ENCODE measurements at places on chromosomes 12 and 14.

GRCh38 chr14:94562941-94563883, 2.0 kb downstream of the SERPINA4 start:
- DNase-seq: no peak

DNA sequence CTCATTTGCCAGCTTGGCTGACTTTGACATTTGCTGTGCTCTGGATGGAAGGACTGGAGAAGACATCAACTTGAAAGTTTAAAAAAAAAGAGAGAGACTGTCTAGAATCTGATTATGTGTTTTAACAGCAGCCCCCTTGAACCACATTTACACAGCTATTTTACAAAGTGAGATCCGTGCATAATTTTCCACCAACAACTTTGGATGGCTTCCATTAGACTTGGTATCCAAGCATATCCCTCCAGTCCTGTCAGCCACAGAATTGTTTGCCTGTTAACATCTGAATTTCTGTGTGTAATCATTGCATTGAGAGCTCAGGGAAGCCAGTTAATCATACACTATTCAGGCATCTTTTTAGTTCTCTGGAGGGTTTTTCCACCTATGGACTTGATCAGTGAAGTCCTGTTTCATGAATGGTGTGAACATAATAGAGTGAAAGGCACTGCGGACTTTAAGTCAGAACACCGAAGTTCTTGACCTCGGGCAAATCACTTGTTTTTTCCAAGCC, 93.7 kb downstream of the SAMD4A start:
- DNase-seq: no peak

DNA sequence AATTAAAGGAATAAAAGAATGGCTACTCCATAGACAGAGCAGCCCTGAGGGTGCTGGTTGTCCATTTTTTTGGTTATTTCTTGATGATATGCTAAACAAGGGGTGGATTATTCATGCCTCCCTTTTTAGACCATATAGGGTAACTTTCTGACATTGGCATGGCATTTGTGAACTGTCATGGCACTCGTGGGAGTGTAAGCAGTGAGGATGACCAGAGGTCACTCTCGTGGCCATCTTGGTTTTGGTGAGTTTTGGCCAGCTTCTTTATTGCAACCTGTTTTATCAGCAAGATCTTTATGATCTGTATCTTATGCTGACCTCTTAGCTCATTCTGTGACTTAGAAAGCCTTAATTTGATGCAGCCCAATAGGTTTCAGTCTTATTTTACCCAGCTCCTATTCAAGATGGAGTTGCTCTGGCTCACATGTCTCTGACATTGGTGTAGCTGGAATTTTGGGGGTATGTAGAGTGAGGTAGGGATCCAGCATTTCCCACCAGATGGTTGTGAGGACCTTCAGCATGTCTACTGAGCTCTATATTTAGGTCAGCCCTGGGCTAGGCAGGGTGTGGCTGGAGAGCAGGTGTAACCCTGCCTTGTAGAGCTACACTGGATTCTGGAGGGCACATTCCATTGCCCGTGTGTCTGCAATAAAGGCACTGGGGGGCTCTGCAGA, 103.5 kb upstream of the SLC38A2 start:
- no peak for DNase-seq

DNA sequence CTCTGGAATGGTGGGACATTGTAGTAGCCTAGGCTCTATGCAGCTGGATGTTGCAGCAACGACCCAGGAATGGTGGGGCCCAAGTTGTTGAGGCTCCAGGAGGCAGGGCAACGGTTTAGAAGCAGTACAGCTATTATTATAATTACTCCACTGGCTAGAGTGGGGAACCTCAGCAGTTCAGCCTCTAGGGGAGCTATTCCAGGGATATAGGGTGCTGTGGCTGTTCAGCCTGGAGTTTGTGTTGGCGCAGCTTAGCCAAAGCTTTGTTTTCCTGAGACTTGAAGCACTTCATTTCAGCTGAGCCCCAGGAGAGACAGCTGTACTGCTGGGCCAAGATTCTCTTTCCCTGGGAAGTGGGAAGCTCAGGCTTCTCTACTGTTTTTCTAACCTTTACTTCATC, 1023.0 kb upstream of the ATXN7L3B start:
- DNase-seq: no peak

GRCh38 chr14:77615361-77616132, 890 bp downstream of the SPTLC2 start:
- DNase-seq: no peak

- DNase-seq: no peak
Measured at GRCh38 chr12:5246196-5246595, 185.7 kb upstream of the NTF3 start.

DNA sequence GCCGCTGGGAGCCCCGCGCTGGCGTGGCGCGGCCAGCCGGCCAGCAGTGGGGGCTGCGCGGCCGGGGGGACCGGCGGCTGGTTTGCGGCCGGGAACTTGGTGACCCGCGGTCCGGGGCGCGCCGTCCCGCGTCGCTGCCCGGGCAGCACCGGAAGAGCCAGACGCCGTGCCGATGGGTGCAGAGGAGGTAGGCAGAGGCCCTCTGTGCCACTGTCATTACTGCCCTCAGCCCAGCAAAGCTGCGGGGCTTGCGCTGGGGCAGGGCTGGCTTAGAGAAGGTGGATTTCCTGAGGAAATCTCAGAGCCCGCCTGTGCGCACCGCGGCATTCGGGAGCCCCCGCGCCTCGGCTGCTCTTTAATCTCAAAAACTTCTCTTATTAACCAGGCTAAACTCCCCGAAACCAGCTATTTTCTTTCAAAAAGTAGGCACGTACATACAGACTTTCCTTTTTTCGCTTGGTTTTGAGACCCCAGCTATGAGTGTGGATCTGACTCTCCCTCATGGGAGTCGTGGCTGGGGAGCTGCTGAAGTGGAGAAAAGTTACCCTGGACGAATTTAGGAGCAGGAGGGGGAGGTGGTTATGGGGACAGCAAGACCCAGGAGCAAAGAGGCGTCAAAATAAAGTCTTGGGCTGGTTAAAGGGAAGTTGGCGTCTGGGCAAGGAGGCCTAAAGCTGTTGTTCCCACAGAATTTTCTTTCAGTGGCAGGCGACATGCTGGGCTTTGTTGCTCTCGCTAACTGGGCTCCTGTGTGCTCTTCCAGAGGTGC, 802 bp downstream of the SUSD6 start:
- no peak for DNase-seq

DNA sequence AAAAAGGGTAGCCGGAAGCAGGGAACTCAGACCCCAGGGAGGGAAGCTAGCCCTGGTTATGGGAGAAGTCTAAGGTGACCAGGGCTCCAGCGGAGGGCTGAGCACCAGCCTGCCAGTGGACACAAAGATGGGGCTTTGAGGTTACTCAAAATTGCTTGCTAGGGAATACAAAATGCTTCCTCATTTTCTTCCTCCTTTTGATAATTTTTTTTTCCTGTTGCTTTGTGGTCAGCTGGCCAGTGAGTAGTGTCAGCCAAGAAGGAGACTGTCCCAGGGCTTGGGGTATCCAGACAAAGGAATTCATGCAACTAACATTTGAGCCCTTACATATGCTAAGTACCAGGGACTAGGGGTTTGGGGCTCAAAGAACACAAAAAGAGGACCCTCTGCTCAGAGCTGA, 206.2 kb downstream of the PPM1H start:
- DNase-seq: no peak

DNA sequence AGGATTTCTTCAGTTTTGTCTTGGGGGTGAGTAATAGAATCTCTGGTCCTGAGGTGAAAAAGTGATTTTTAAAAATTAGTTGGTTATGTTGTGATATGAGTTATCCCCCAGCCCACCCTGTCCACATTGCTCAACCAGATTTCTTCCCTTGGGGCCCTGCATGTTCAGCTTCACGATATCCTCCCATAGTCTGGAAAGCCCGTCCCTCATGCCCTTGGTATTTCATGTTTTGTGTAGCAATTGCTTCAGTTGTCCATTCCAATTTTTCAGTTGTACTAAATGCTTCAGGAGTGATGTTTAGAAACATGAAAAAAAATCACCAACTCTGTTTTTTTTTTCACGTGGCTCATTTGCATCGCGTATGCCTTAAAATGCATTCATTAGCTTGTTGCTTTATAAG, 17.5 kb upstream of the BICD1 start:
- DNase-seq: no peak

DNA sequence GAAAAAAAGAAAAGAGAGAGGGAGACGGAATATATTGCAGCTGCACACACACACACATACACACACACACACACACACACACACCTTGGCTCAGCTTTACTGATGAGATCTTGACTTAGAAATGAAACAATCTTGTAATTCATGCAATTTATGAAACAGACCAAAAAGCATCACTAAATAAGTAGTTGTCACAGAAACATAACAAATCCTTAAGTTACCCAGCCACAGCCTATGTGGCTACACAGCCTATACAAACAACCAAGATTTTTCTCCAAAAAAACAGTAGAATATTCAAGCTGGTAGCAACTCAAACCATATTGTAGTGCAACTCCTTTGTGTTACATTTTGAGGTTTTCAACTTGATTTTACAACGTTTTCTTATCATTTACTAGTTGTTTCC, 37.9 kb upstream of the GNG2 start:
- DNase-seq: no peak

DNA sequence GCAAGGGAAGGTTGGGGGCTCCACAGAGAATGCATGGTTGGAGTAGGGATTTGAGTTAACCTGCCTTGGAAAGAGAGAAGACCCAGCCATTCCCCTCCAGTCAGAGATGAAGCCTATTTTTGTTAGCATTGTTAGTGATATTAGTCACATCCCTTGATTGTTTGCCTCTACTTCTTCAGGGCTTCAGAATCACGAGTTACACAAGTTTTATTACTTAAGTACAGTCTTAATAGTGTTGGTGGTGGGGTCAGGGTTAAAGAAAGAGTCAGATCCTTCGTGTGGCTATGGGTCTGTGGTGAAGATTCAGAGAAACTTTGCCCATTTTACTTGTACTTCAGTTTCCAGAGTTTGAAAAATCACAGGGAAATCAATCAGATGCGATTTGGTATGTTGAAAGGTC, 363.1 kb downstream of the LRIG3 start:
- no peak for DNase-seq

GRCh38 chr12:58372298-58372697, 430.9 kb downstream of the ATP23 start:
- DNase-seq: no peak

- DNase-seq: no peak
Measured at GRCh38 chr12:124722878-124723277, 140.8 kb downstream of the SCARB1 start.

DNA sequence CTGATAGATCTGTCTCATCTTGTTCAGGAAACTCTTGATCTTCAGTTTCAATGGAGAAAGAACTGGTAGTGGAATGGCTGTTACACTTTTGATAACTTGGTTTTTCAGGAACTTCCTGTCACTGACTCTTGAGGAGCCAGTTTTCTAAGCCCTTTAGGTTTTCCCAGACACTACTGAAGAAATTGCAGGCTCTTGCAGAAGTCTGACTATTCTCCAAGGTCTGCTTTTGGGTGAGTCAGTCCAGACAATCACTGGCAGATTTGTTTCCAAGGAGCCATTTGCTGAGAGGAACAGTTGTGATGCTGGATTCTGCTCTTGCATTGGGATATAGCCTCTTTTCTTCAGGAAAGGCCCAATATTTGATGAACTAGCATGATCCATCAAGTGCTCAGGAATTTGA, 468.0 kb downstream of the FUT8 start:
- no peak for DNase-seq

DNA sequence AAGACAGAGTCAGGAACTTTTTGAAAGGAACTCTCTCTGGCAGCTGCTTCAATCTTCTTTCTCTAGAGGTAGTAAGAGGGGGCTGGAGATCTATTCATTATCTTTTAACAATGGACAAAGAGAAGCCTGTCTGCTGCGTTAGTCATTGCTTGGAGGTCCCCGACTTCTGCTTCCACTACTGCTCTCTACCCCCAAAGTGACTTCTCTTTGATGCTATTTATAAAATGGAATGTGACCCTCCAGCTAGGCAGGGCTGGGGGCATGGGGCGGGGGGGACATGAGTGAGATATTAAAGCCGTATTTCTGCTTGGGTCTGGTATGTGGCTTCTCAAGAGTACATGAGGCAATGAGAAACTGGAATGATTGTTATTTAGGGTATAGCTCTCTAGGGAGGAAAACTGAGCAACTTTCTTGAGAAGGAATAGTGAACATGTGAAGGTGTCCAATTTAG, 41.4 kb upstream of the NUDT4 start:
- DNase-seq: no peak

- DNase-seq: no peak
Measured at GRCh38 chr14:28779456-28779855, 12.9 kb downstream of the FOXG1 start.

DNA sequence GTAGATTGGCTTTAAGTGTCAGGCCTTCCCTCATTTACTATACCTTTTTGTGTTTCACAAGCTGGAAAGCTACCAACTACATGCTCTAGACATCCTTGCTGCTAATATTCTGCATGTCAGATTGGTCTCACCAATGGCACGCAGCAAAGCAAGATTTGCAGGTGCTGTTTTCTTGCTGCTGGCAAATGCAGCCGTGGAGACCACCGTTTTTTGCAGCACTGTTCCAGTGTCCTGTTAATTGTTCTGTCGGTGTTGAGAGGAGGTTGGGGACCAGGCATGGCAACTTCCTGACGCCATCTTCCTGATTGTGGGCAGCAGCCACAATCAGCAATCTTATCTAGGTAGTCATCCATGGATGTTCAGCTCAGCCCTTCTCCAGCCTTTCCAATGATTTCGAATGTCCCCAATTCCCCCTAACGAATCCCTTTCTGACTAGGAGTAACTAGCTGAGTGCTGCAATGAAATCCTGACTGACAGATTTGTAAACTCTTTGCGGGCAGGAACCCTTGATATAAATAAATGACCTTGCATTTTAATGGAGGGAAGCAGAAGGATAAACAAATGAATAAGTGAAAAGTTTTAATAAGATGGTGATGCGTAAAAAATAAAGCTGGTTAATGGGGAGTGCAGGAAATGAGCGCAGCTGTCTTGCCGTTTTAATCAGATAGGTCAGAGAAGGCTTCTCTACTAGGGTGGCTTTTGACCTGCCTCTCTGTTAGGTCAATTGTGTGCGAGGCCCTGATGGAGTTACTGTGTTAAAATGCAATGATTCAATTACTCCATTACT, 574 bp upstream of the CRADD start:
- DNase-seq: no peak

DNA sequence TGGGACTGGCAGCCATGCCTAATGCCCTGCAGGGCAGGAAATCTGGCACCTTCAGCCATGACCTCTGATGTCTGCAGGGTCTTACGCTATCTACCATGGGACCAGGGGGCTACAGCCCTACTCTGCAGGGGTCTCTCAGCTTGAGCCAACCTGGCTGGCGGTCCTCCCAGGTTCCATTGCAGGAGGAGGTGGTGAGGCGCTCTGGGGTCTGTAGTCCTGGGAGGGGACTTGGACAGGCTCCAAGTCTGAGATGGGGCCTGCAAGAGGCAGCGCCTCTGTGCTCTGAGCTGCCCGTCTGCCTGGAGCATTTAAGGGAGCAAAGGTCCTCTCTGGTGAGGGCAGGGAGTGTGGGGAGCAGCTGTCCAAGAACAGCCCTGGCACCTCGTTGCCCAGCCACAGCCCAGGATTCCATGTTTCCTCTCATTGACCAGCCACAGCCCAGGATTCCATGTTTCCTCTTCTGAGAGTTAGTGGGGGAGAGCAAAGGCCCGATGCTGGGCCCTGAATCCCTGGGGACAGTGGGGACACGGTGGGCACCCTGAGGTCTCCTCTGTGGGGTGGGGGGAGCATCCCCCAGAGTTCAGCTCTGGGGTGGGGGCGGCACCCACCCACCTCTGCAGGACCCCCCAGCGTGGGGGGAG, 655 bp downstream of the PLD4 start:
- no peak for DNase-seq

GRCh38 chr12:19168644-19169043, 39.1 kb downstream of the PLEKHA5 start:
- no peak for DNase-seq
